ENCODE measurements at places on chromosomes 3 and 15.

DNA sequence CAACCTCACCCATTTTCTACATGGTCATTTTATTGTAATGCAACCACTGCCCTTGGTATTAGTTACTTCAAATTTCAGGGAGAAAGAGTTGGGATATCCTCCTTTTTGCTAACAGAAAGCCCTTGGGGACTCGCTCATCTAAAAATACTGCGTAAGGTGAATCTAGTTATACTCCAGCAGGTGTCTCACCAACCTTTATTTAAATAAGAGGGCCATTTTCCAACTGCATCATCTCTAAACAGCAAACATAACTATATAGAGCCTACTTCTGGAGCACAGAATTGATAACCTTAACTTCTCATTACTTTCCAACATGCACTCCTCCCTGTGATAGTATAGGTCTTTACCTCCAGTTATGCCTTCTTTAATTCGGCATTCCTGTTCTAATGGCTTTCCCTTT lies 77.5 kb downstream of the TBL1XR1 start:
- peak; percentile 9 for DNase-seq

DNA sequence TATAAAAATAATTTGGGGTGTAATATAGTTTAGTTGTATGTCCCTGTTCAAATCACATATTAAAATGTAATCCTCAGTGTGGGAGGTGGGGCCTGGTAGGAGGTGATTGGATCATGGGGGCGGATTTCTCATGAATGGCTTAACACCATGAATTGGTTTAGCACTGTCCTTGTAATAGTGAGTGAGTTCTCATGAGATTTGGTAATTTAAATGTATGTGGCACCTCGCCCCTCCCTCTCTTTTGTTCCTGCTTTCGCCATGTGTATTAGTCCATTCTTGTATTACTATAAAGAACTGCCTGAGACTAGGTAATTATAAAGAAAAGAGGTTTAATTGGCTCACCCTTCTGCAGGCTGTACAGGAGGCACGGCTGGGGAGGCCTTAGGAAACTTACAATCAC lies 83.9 kb downstream of the ANXA2 start:
- no peak for DNase-seq

GRCh38 chr3:26237036-26237682 lies 385.4 kb upstream of the LRRC3B start:
- DNase-seq, result no peak

- DNase-seq, result no peak
Observed at GRCh38 chr3:188404701-188405100, 250.7 kb downstream of the LPP start.

DNA sequence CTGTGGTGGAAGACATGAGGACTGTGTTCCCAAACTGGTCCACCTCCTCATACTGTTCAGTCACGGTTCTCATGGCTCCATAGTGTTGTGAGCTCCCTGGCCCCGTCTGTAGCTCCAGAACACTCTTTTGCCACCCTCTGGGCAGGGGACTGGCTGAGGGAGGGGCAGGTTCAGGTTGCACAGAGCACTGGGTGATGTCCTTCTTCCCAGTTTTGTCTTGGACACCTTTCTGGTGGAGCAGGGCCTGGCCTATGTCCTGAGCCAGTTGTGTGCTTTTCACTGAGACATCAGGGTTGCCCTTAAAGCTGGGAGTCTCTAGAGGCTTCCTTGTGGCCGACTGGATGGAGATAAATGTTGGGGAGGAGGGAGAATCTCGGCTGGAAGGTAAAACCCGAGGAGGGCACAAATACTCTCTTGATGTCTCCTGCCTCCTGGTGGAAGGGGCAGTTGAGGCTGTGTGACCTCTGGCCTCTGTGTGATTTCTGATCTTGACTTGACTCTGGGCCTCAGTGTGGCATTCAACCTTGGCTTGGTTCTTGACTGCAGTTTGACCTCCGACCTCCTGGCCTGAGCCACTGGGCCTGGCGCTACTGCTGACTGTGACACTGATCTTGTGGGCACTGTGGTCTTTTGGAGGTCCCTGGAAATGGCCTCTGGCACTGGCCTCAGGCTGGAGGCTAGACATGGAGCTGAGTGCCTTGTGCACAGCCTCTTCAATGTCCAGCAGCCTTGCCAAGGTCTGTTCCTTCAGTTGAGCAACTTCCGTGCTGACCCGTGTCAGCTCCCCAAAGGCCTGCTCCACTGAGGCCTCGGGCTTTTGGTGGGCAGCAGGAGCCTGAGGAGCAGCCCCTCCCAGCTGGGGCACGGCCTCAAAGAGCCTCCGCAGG lies 8.1 kb downstream of the XIRP1 start:
- DNase-seq, result no peak

GRCh38 chr3:182575941-182576340 lies 217.4 kb upstream of the ATP11B start:
- DNase-seq, result no peak

GRCh38 chr3:66497288-66497984 lies 3.4 kb downstream of the LRIG1 start:
- DNase-seq, result no peak

DNA sequence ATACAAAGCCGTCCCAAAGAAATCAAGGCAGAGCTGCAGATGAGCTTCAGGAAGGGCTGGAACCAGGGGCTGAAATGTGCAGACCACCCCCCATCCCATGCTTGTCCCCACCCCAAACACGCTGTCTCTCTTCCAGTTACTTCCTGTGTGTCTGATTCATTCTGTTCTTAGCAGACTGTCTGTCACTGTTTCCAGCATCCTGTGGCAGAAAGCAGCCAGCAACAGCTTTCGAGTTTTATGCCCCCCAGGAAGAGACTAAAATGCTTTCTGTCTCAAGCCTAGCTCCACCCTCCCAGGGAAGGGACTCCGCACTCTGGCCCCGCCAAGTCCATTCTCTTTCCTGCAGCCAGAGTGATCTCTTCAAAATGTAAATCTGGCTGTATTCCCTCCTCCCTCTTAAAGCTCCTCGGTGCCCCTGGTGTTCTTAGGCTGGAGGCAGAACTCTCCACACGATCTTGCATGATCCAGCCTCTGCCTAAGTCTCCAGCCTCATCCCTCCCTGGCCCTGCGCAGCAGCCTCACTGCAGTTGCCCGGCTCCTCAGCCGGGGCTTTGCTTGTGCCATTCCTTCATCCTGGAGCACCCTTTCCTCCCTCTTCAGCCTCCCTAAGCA lies 41.5 kb downstream of the HRH1 start:
- no peak for DNase-seq

- DNase-seq, result no peak
Observed at GRCh38 chr15:97706059-97706458, 254.4 kb upstream of the ARRDC4 start.

DNA sequence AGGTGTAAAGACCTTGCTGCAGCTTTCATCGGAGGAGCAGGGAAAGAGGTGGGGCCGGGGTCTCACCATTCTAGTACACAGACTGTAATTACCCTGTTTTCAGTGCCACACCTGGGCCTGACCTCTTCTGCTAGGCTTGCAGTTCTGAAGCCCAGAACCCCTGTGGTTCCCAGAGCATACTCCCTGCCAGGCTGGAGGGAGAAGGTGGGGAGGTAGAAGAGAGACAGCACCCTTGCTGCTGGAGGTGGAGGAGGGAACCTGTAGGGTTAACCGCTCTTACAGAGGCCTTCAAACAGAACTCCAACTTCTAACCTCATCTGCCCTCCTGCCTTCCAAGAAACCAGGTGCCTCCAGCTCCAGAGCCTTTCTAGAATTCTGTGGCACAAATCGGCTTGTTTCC lies 27.0 kb downstream of the PCOLCE2 start:
- no peak for DNase-seq

GRCh38 chr15:30023798-30024295 lies 58.9 kb upstream of the GOLGA8J start:
- DNase-seq, result no peak

- DNase-seq, result peak; percentile 44
Observed at GRCh38 chr3:170553788-170554757, 31.8 kb downstream of the SLC7A14 start.

- DNase-seq, result no peak
Observed at GRCh38 chr15:60297047-60297446, 100.7 kb downstream of the ANXA2 start.

DNA sequence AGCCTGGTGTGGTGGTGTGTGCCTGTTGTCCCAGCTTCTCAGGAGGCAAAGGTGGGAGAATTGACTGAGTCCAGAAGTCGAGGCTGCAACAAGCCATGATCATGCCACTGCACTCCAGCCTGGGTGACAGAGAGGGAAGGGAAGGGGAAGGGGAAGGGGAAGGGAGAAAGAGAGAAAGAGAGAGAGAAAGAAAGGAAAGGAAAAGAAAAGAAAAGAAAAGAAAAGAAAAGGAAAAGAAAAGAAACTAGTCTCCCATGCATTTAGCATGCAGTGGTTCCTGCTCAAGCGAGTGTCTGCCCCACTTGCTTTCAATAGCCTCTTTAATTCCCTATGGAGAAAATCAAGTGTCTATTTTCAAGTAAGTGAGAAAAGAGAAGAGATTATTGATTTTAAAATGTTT lies 20.6 kb upstream of the CAPN7 start:
- no peak for DNase-seq

- DNase-seq, result no peak
Observed at GRCh38 chr3:11552289-11553264, 91.1 kb downstream of the VGLL4 start.

DNA sequence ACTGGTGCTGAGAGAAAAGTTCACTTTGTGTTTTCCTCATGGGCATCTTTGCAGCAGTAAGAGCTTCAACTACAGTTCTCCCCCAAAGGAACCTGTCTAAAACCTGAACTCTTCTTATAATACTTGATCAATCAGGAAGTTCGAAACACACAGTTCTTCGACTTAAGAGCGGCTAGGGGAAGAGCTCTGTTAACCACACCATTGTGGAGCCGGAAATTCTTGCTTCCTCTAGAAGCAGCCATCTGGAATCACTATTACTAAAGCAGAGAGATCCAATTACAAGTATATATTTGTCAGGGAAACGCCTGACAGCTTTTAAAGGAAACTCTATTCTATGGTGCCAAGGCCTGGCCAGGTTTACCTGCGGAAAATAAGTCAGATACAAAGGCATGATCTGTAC lies 337.3 kb upstream of the CBLB start:
- peak; percentile 83 for DNase-seq

GRCh38 chr15:99371180-99372103 lies 120.2 kb downstream of the LRRC28 start:
- DNase-seq, result no peak

DNA sequence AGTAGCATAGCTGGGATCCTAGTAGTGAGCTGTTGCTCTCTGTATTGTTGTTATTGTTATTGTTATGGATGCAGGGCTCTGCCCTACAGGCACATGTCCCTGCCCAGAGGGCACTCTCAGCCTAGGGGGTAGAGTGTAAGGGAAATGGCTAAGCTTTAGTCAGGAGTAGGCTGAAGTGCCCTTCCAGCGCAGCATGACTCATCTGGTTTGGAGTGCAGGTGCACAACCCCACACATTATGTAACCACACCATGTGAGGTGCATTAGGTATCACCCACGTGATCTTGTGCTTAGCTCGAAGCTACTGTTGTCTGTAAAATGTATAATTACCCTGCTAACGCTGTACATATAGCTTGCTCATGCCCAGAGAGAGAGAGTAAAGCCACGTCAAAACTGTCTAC lies 48.3 kb upstream of the TIPARP start:
- peak; percentile 97 for DNase-seq

DNA sequence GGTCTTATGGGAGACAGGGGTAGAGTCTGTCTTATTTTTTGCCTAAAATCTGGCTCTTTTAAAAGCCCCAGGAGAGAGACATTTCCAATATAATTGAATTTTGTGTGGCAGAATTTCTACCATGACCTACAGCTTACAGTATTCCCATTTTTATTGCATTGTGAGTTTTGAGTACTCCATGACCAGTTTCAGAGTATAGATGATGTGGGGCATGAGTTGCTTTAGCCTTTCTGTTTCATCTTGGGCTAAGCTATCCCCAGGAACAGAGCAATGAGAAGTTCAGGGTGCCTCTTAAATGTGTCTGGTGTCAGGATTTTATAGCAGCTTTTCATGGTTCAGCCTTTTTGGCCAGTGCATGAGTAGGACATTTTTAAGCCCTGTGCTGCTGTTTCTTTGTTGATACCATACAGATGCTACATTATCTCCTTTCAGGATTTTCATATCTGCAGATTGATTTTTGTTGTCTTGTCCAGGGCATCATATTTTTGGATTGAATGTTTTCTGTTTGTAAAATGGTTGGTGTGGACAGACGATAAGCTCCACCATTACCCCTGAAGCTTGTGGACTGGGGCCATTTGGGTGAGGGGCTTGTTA lies 3.5 kb downstream of the ABHD2 start:
- DNase-seq, result no peak

GRCh38 chr3:194885766-194886165 lies 200.1 kb downstream of the FAM43A start:
- DNase-seq, result no peak

DNA sequence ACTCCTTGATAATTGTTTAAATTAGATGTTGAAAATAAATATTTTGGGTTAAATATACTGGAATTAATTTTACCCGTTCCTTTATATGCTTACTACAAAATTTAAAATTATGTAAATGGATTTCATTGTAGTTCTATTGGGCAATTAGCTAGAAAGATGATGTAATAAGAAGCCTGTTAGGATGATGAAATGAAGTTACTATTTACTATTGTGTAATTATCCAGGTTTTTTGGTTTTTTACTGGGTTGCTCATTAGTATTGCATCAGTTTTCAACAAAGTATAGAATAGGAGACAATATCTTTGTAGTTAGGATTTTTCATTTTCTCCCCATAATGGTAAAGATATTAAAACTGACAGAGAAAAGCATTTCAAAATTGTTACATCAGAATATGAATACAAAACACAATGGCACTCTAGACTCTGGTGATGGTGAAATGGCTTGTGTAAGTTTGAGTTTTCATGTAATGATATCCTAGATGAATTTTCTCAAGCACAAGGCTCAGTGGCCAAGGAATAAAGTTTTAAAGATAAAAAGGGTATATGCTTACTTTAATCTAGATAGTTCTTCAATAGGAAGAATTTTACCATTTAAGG lies 222.0 kb downstream of the P3H2 start:
- no peak for DNase-seq

- DNase-seq, result peak; percentile 2
Observed at GRCh38 chr3:68017069-68017468, 362.7 kb upstream of the SUCLG2 start.

GRCh38 chr3:180987344-180987743 lies 2.2 kb downstream of the DNAJC19 start:
- DNase-seq, result no peak

DNA sequence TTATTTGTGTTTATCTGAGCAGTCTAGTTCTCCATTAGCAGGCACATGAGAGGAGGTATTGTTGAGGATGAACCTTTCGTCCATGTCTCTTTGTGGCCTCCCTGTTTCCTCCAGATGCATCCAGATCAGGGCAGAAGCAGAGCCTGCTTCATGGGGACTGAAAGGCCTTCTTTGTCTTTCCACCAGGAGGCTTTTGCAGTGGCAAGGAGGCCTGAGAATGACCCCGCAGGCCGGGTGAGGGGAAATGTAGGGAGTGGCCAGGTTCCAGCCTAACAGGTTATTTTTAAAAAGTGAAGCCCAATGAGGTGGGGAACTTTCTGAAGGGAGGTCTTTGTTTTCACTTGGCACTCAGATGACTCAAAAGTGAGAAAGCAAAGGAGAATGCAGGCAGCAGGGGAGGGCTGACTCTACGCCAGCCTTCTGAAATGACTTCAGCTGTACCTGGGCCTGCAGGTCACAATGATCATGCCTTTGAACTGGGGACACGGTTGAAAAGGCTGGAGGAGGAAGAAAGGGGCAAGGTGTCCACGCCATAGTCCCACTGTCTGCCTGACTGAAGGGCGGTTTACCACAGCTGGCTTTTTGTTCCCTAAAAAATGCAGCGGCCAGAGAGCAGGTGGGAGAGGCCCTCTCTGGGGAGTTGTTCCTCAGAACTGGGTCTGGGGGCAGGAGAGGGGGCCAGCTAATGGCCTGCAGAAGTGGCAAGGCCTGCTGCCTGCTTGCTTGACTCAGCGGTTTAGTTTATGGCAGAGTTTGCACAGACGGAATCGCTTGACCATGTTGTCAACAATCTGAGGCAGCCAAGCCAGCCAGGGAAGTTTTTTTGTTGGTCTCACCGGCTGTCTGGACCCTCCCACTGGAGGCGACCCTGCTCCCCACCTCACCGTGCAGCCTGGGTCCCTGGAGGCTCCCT lies 28.7 kb downstream of the CMTM7 start:
- no peak for DNase-seq

Data from DMS53 (cell line).